Endothelial cell (in vitro differentiated cells): ENCODE measurements at places on chromosomes 5 and 9.

- no peak for DNase-seq
Observed at GRCh38 chr9:134826336-134827285, 54.0 kb upstream of the FCN2 start.

GRCh38 chr5:93433422-93433821 is 147.6 kb downstream of the NR2F1-AS1 start:
- no peak for DNase-seq

DNA sequence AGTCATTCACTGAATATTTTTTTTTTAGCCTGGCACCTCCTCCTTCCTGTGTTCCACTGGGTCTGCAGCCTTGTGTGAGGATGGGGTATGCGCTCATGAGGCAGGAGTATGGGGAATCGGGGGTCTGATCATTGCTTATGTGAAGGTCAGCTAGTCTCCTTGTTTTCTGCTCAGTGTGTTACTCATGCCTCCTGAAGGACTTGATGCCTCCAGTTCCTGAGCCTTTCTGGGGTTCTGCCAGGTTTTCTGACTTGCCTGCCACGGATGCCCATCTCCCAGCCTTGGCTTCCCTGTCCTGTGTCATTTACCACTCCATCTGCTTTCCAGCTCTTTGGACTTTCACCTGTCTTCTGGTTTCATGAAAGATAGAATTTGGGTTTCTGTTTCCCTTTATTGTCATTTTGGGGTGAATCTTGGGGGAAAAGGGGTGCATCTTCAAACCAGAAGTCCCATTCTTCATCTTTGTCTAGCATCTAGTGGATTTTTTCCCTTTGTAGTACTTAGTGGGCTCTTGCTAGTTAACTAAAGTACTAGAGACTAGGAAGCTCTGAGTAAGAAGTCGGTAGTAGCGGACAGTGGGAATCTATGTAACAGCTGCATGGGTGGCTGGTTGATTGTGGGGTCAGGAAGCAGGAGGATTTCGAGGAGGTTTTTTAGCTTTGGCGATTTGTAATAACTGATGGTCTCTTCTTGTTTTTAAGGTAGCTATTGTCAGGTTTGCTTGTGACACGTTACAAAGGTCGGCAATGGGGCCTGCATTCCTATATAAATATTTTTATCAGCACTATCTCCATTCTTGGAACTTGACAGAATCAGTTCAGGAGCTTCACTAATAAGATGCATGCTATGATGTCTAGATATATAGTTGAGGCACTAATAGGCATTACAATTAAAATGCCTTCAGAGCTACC is 8.2 kb downstream of the OTULIN start:
- no peak for DNase-seq

DNA sequence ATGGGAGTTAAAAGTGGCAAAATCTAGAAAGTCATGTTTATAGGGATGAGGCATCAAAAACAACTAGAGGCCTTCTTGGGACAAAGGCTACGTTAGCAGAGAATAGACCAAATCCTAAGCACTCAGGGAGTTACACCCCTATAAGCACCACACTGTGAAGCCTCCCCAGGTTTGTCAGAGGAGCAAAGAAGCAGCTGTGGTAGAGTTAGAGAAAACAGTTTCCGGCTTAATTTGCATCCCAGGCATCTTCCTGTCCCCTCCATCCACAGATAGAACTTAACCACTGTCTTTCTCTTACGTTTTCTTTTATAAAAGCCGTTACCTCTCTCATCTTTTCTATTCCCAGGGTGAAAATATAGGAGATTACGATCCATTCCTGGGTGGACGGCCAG is 188.6 kb upstream of the KLF9 start:
- no peak for DNase-seq

- no peak for DNase-seq
Observed at GRCh38 chr5:52710972-52711596, 76.6 kb upstream of the ITGA1 start.

GRCh38 chr9:136947028-136947891 is 2.2 kb downstream of the C8G start:
- no peak for DNase-seq
